Omental fat pad (tissue), 4 donors: ENCODE measurements at places on chromosomes 16 and 17.
A peak's percentile ranks its signal among the peaks of the same experiment; 100 is the strongest.

DNA sequence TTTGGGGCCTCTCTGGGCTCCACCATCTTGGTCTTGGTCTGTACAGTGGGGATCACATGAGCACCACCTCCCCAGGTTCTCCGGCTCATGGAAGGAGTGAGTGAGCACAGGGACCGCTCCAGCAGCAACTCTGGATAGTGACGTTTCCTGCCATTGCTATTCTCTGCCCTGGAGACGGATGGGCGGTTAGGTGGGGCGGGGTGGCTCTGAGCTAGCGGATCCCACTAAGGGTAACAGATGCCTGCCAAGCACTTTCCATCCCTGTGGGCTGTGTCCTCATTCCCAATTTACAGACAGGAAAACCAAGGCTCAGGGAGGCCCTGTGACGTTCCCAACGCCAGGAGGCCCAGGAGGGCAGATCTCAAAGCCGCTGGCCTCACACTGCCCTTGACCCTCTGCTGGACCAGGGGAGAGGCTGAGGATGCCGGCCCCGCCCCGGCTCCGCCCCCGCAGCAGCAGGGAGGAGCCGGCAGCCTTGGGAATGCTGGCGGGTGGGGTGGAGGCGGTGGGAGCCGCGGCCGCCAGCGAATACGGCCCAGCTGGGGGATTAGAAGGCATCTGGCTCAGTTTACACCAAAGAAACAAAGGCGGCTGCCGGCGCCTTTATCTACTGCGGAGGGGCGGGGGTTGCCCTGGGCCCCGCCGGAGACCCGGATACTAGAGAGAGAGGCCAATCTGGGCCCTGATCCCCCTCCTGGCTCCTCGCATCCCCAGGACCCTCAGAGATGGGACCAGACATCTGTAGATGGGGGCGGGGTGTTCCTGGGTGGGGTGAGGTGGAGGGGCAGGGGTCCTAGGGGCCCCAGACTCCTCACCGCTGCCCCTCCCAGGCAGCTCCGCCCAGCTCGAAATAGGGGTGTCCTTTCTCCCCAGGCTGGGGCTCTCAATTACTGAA, 122.3 kb upstream of the CIBAR2 start:
- DNase-seq = no peak

GRCh38 chr17:3965118-3965800, 1.0 kb upstream of the ATP2A3 start:
- DNase-seq = no peak

DNA sequence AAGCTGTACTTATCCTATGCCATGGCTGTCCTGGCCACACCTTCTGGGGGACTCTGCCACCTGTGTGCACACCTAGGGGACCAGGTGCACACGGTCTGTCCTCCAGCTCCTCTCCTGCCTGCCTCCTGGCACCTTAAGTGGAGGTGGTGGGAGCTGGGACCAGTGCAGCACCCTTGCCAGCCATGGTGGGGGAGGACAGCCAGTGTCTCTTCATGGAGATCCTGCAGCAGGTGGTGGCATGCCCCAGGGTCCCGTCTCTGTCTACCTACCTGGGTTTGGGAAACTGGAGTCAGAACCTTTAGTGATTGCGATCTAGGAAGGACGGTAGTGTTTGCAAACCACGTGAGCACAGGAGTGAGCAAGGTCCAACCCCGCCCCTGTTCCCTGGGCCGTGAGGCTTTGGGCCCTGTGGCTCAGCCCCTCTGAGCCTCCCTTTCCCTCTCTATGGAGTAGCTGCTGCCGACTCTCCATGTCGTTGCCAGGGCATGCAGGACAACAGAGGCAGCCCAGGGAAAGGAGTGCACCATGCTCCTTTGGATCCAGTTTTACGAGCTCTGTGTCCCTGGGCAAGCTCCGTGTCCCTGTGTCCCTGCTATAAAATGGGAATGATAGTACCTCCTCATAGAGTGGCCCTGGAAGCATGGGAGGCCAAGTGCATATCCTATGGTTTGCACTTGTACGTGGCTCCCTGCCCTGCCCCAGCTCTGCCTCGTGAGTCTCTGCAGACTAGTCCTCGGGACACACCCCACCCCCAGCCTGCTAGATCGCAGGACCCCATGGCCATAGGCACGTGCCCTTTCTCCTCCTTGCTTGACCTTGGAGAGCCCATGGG, 7.1 kb downstream of the ADGRG1 start:
- no peak for DNase-seq

- no peak for DNase-seq
These were observed 63.8 kb upstream of the CHMP6 start for GRCh38 chr17:80927791-80928216.

DNA sequence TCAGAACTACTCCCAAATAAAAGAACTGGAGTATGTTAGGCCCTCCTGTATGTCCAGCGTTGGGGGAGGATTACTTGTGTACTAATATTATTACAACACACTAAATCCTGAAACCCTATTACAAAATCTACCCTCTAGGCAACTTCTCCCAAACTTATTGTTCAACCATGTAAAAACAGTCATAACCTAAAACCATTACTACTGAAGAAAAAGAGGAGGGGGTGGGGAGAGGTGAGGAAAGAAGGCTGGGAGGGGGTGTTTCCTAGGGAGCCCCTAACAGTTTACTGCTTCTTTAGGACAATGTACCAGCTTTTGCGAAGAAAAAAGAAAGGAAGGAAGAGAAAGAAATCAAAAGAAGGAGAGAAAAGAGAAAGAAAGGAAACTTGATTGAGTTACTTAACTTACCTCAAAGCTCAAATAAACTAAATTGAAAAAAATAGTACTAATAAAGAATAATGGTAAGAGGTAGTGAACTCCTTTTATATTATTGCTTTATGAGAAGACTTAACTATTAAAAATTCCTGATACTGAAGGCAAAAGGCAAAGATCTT, 2.3 kb downstream of the SALL1 start:
- DNase-seq = no peak

GRCh38 chr17:35676441-35676840, 55.0 kb upstream of the RASL10B start:
- DNase-seq = no peak

GRCh38 chr17:67441052-67441895, 64.2 kb downstream of the PITPNC1 start:
- DNase-seq = no peak

GRCh38 chr16:90077757-90078578, 837 bp upstream of the PRDM7 start:
- no peak for DNase-seq

DNA sequence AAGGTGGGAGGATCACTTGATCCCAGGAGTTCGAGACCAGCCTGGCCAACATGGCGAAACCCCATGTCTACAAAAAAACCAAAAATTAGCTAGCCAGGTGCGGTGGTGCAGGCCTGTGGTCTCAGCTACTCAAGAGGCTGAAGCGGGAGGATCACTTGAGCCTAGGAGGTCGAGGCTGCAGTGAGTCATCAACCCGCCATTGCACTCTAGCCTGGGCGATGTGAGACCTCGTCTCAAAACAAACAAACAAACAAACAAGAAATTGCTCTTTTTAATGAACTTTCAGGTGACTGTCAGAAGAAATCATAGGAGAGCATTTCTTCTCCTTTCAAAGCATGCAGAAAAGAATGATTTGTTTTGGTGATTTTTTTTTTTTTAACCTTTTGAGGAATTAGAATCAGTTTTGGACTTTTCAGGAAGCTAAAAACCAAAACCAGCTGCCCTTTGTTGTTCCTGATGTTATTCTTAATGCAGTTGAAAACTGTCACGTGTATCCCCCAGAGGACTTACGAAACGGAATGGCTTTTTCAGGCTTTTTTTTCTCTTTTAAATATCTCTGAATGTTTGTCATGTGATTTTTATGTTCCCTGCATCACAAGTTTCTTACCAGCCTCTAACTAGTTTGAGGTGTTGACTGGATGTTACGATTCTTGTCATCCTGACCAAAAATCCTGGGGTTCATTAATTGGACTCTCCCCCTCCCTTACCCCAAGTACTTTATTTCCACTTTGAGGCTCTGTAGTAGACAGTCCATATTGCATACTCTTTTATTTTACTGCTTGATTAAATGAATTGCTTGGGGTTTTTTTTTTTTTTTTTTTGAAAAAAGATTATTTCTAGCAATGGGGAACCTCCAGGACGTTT, 34.1 kb downstream of the SNX29 start:
- no peak for DNase-seq

- no peak for DNase-seq
These were observed 28.6 kb downstream of the MYO18A start for GRCh38 chr17:29151567-29151966.

- peak; percentile 36 for DNase-seq
These were observed 21.1 kb downstream of the ANKRD40 start for GRCh38 chr17:50686494-50687199.

DNA sequence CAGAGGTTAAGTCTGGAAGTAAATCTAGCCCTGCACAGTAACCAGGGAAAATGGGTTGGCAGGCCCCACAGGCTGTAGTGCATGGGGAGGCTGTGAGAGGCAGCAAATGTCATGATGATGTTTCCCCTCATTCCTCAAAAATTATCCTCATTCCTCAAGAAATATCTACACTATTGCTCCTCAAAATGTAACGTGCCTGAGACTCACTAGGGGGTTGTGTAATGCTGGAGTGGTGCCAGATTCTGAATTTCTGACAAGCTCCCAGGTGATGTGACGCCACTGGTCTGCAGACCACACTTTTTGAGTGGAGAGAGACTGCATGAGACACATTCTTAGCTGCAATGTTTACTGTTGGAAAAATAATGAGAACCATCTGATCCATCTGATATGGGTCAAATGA, 1.2 kb upstream of the MPP3 start:
- DNase-seq = no peak
